ENCODE measurements at places on chromosomes 1 and 21.

GRCh38 chr1:196951711-196952394, 8.3 kb downstream of the CFHR2 start:
- no peak for DNase-seq

- peak; percentile 78 for DNase-seq
Measured at GRCh38 chr1:26358411-26359384, 4.8 kb upstream of the CRYBG2 start.

- DNase-seq = no peak
Measured at GRCh38 chr1:181112071-181112929, 23.8 kb downstream of the IER5 start.

DNA sequence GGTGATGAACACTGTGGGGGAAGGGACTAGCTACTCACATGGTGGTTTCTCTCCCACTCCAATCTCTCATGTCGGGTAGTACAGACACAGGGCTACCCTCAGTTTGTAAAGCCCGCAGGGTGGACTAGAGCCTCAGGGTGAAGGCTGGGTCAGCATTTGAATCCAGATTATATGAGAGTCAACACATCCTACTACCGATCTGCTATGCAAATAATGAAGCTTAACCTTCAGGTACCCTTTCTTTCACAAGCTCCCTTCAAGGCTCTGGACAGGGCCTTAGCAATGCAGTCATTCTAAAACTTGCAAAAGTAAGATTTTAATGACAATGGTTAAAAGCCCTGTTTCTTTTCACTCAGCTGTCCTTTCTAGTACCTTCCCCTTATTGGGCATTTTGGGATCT, 5.5 kb upstream of the ZBED6 start:
- DNase-seq = no peak

DNA sequence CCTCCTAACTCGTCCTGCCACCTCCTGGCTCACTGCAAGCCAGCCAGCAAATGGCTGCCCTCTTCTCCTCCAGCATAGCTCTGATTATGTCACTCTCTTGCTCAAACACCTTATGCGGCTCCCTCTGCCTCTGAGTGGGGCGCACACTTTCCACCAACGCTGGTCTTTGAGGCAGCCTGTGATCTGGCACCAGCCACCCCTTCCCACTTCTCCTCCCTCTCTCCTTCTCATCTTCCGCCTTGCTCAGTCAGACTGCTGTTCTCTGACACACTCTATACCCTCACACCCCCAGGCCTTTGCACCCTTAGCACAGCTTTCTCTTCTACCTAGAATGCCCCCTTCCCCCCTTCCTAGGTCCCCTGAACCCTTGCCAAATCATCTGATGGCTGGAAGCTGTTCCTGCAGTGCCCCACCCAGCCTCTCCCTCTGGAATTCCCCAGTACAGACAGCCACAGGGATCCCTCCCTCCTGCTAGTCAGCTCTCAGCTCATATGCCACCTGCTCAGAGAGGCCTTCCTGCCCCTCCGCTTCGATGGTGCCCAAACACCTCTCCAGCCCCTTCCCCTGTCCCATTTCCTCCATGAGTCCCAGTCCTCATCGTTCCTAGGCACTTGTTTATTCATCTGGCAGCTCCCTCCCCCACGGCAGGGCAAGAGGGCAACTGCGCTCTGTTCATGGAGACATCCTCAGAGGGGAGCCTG, 21.7 kb upstream of the PEF1 start:
- DNase-seq = no peak

DNA sequence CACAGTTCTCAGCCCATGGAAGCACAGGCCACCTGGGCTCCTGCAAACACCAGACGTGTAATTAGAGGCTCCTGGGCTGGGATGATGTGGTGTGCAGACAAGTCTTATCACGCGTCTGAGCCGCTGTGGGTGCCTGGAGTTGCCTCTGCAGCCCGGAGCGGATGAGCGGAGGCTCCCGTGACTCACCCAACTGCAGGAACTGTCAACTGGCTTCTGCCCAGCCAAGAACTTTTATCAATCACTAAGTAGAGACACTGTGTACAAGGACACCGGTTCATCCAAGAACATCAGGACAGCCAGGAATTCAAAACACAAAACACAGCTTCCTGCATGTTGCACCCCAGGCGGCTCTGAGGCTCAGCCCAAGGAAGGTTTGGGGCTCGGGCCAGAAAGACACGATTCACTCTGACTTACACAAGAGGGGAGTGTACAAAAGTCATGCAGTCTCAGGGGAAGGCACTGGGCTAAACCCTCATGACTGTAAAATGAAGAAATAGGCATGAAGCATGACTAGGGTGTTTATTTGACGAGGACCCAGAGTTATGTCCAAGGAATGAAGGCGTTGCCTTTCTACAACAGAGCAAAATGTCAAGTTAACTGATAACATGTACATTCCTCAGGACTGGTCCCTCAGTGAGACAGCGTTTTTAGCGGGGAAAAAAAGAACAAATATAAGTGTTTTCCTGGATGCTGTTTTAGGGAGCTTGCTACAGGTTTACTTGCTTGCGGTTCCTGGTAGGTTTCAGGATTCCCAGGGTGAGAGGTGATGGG, 21.1 kb downstream of the ERRFI1 start:
- DNase-seq = no peak

GRCh38 chr1:6423321-6423999, 1.1 kb upstream of the ESPN start:
- peak; percentile 75 for DNase-seq

- DNase-seq = no peak
Measured at GRCh38 chr21:45132841-45133573, 58.6 kb downstream of the ADARB1 start.

GRCh38 chr21:42913476-42913875, 12.0 kb downstream of the ERVH48-1 start:
- no peak for DNase-seq

DNA sequence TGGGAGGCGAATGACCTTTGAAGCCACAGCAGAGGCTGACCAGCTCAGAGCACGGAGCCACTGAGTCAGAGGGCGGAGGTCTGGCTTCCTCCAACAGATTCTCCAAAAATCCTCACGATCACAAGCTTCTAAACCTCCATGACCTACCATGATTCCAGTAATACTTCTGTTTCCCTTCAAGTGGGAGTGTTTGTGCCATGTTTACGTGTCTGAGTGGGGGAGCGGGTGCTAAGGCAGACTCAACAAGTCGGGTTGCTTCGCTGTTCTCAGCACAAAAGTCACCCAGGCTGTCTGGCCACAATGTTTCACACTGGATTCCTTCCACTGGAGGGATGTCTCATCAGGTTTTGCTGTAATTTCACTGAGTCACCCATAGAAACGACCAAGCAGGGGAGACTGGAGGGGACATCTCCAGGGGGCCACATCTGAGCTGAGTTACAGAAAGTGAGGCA, 86.2 kb downstream of the SLC66A1 start:
- no peak for DNase-seq

DNA sequence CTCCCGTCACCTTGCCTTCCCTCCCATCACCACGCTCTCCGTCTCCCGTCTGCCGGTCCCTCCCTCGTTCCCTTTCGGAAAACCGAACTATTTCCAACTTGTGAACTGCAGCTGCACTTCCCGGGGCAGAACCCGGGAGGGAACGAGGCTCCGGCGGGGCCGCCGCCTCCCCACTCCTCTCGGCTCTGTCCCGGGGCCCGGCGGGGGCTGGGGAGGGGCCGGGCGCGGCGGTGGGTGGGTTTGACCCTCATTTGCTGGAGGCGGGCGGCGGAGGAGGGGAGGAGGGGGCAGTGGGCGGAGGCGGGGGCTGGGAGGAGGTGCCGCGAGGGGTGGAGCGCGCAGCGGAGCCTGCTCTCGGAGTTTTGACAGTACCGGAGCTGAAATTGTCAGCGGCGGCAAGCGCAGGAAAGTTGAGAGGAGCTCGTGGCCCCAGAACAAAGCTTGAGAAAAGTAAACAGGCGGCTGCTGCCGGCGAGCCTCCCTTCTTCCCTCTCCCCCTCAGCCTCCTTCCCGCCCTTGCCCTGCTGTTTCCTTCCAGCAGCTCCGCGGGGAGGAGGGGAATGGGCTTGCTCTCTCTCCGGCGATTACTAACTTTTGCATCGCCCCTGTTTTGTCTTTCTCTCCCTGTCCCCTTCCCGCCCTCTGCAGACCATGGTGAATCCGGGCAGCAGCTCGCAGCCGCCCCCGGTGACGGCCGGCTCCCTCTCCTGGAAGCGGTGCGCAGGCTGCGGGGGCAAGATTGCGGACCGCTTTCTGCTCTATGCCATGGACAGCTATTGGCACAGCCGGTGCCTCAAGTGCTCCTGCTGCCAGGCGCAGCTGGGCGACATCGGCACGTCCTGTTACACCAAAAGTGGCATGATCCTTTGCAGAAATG, 2.9 kb downstream of the LMO4 start:
- peak; percentile 74 for DNase-seq

GRCh38 chr1:225872075-225872430, 10.1 kb downstream of the TMEM63A start:
- DNase-seq = no peak

GRCh38 chr1:113012149-113012548, 56.2 kb upstream of the SLC16A1 start:
- no peak for DNase-seq

DNA sequence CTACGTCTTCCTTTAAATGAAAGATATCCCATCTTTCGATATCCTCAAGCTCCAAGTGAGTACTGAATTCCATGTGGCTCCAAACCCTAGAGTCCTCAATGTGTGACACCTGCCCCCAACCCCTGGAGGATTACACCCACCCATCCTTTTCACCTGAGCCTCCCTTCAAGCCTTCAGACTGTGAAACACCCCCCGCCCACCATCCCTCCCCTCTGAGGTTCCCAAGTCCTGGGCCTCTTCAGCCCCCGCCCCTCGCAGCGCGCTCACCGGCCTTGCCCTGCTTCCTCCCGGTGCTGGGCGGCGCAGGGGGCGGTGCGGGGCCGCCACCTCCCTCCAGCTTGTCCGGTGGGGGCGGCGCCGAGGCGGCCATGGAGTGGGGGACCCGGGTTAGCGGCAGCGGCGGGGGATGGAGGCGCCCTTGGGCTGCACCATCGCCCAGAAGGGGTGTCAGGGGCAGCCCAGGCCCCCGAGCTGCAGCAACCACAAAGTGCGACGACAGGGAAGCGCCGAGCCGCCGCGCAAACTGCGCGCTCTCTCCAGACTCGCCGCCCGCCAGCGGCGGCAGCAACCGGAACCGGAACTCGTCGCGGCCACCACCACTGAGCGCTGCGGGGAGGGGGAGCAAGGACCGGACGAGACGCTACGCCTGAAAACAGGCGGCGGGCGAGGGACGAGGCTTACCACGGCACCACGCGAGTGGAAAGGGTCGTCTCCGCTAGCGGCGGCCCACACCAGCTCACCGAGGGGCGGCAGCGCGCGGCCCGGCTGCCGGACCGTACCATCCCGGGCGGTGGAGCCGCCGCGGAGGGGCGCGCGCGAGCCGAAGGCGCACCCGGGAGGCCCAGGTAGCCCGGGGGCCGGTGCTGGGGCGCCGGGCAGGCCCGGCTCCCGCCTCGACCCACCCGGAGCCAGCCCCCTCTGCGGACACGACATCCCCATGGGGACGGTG, at the start of gene PYGO2:
Gene PYGO2 (minus strand): TSS at position 576 of the 949 bp plus-strand sequence. CDS start 206 bp downstream, at position 370.
- peak; percentile 82 for DNase-seq

DNA sequence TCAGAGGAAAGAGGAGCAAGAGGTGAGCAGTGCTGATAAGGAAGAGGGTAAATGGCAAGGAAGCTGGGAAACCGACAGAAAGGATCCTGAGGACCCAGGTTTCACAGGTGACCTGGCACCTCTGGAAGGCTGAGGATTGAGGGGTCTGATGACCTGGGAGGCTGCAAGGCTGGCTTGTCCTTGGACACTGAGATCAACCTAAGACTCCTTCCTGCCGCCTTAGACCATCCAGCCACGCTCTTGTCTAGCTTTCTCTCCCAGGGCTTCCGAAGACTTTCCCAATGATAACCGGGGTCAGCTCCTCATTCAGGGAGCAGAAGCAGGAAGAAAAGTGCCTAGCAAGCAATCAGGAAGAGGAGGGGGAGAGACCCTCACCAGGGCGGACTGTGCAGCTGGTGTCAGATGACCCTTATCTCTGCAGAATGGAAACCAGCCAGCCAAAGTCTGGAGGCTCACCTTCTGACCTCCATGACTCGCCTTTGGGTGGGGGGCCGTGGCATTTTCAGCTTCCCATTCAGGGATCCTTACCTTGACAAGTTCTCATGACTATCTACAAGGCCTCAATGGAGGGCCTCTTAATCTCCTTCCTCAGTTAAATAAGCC, 77.7 kb downstream of the CAPZB start:
- DNase-seq = no peak

DNA sequence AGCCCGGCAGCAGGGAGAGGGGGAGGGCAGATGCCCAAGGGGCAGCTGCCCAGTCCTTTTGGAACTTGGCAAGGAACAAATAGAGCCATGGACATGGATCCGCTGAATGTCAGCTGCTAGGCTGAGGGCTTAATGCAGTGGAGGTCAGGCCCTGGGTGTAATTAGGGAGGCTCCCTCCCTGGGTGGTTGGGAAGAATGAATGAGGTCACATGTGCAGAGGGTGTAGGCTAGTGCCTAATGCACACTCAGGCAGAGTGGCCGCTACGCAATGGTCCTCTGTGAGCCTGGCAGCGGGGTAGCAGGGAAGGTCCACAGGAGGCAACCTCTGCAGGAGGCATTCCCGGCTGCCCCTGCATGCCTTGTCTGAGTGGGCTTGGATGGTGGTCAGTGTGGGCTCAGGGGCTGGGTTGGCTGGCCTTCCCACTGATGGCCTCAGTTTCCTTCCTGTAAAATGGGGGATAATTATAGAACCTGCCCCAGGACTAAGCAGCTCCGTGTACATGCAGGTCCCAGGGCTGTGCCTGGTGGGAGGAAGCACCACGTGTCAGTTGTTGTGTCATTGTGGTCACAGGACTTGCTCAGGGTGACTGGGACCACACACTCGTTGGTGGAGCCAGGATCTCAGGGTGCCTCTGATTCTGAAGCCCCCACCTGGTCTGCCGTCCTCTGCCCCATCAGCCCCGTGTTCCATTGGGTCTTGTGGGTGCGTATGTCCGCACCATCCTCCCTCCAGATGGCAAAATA, 81.6 kb upstream of the ACTL8 start:
- DNase-seq = no peak

- no peak for DNase-seq
Measured at GRCh38 chr1:107532318-107532717, 391.5 kb downstream of the NTNG1 start.

- no peak for DNase-seq
Measured at GRCh38 chr1:59027177-59027576, 243.3 kb upstream of the JUN start.

Data from CD4-positive, alpha-beta T cell treated with Interleukin-1 beta for 1 hour (primary cell).